ENCODE measurements at places on chromosomes 11 and 22.

GRCh38 chr22:38239101-38239761, 33.6 kb downstream of the TMEM184B start:
- DNase-seq: peak; percentile 23

DNA sequence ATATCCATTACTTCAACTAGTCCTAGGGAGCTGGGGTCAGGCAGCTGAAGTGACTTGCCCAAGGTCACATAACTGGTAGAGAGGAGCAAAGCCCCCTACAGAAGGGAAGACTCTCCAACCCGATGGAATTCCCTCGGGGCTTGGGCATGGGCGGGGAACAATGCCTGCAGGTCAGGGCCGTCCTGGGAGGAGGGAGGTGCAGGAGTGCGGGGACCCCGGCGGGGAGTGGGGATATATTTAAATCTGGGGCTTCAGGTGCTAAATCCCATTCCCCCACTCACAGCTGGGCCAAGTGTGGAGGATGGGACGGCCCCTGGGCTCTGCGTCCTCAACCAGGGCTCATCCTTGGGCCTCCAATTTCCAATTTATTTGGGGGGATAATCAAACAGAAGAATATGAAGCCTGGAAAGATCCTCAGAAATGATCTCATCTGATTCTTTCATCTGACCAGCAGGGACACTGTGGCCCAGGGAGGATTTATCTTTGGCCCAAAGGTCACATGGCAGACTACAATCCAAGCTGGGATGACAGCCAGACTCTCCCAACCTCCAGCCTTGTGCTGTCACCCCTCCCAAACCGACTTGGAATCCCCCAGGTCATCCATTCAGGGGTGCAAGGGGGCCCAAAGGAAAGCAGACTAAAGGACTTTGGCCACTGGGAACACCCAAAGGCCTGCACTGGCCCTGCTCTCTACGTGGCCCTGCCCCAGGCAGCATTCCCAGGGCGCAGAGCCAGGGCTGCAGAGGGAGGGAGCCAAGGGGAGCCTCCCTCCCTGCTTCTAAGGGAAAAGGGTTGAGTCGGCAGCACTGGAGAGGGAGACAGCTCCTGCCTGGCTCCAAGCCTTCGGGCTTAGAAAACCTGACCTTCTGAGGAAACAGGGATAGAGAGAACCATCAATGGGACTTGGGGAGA, 8.7 kb upstream of the C1QTNF6 start:
- DNase-seq: no peak

DNA sequence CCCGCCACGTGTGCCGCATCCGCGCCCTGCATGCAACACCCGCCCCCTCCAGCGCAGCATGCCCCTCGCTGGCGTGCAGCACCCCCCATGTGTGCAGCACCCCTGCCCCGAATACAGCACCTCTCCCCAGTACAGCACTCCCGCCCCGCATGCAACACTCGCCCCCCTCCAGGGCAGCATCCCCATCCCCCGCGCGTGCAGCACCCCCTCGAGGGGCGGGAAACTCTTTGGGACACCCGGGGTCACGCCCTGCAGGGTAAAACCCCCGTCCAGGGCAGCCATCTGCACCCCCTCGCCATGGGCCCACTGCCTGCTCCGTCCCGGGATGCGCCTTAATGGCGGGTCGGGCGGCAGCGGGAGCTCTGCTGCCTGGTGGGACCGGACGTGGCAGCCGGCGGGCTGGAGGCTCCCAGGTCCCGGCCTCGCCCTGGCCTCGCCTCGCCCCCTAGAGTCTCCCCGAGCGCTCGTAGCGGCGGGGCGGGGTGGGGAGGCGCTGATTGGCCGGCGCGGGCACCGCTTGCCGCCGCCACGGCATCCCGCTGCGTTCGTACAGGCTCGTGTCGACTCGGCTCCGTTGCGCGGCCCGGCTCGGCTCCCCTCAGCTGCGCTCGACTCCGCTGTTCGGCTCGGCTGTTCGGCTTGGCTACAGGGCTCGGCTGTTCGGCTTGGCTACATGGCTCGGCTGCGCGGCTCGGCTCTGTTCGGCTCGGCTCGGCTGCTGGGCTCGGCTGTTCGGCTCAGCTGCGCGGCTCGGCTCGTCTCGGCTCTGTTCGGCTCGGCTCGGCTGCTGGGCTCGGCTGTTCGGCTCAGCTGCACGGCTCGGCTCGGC, 417 bp upstream of the BRSK2 start:
- DNase-seq: peak; percentile 97

- no peak for DNase-seq
Measured at GRCh38 chr11:78050964-78051831, 12.5 kb upstream of the THRSP start.

- no peak for DNase-seq
Measured at GRCh38 chr22:17946662-17947367, 77.5 kb downstream of the MICAL3 start.

- DNase-seq: no peak
Measured at GRCh38 chr11:42657169-42657568, 654.6 kb upstream of the API5 start.

GRCh38 chr22:25598609-25599008, 34.1 kb downstream of the GRK3 start:
- DNase-seq: no peak

GRCh38 chr22:40430991-40431390, 60.6 kb downstream of the SGSM3 start:
- no peak for DNase-seq
